ENCODE measurements at places on chromosomes 6 and 20.
A peak's percentile ranks its signal among the peaks of the same experiment; 100 is the strongest.

DNA sequence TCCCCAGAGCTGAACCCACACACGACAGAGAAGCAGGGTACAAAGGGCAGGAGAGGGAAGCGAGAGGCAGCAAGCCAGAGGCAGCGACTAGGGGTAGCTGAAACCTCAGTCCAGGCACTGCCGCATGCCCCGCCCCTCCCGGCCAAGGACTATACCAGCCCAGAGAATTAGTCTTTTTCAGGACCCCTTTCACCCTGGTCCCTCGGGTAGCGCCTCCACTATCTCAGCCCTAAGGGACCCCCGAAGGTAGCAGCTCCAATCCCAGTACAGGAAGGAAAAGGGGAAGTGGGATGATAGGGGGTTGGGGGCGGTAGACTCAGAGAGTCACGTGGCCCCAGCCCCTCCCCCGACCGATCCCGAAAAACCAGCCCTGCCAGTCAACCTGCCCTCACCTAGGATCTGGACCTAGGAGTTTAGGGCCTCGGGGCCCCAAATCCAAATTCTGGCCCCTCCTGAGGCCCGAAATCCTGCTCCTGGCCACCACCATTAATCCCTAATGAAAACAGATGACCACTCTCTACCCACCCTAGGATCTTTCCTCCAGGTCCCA, 1.3 kb downstream of the RGL2 start:
- no peak for DNase-seq

GRCh38 chr6:56387621-56388414, 140.4 kb upstream of the COL21A1 start:
- DNase-seq = no peak

DNA sequence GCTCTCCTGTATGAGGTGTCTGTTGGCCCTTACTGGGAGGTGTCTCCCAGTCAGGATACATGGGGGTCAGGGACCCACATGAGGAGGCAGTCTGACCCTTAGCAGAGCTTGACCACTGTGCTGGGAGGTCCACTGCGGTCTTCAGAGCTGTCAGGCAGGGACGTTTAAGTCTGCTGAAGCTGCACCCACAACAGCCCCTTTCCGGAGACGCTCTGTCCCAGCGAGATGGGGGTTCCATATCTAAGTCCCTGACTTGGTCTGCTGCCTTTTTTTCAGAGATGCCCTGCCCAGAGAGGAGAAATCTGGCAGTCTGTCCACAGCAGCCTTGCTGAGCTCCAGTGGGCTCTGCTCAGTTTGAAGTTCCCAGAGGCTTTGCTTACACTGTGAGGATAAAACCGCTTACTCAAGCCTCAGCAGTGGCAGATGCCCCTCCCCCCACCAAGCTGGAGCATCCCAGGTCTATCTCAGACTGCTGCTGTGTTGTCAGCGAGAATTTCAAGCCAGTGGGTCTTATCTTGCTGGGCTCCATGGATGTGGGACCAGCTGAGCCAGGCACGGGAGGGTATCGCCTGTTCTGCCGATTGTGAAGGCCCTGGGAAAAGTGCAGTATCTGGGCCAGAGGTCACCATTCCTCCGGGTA, 36.3 kb upstream of the IBTK start:
- no peak for DNase-seq

GRCh38 chr6:129774697-129775447, 64.9 kb upstream of the ARHGAP18 start:
- DNase-seq = peak; percentile 22

- DNase-seq = no peak
These were observed 51.3 kb upstream of the EIF2S2 start for GRCh38 chr20:34163307-34163706.

- DNase-seq = no peak
These were observed 24.1 kb downstream of the PXT1 start for GRCh38 chr6:36418558-36418957.

Data from activated CD4-positive, alpha-beta T cell treated with anti-CD3 and anti-CD28 coated beads, Interleukin-2, amount 50 U/mL, for 4 hours (primary cell).